ENCODE measurements at places on chromosomes 5 and 9.

DNA sequence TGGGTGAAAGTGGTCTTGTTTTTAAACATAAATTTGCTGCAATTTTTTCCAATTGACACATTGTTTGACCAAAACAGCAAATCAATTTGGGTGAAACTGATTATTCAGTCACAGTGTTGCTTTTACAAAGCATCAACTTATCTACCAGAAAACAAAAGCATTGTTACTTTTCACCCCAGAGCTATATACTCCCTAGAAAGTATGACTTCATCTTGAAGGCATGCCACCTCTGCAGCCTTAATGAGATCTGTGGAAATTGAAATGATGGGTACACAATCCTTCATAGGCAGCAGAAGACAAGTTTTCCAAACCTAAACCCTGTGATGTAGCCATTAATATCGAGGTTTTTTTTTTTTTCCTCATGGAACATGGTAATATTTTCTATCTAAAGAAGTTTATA lies 615.9 kb downstream of the CHSY3 start:
- DNase-seq, result no peak

DNA sequence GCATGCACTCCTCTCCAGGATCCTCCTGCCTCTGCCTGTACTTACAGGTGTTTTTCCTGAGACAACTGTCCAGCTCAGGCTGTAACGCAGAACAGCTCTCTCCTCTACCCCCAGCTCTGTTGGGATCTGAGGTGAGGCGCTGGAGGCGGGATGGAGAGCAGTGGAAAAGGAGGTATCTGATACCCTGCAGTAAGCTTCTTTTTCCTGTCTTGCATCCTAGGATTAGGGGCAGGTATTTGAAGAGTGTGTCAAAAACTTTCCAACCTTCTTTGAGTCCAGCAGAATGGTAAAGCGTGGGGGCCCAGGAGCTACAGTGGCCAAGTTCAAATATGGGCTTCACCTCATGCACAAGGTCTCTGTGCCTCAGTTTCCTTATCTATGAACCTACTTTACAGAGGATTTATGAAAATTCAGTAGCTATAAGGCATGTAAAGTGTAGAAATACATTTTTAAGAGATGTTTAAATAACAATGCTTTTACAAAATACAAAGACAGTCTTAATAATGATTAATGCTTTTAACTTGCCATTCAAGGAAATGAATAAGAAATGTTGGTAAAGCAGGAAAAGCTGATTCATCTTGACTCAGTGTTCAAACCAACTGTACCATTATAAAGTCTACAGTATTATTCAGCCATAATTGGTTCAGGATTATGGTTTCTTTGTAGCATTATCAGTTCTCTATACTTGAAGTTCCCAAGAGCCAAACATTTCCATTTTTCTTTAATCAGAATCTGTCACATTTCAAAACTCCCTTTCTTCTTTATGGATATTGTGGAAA lies 26.1 kb downstream of the MAP1B start:
- DNase-seq, result no peak

- DNase-seq, result no peak
Measured at GRCh38 chr5:59656351-59657254, 236.9 kb downstream of the PDE4D start.

GRCh38 chr5:132840896-132841295 lies 10.4 kb upstream of the SHROOM1 start:
- DNase-seq, result no peak

DNA sequence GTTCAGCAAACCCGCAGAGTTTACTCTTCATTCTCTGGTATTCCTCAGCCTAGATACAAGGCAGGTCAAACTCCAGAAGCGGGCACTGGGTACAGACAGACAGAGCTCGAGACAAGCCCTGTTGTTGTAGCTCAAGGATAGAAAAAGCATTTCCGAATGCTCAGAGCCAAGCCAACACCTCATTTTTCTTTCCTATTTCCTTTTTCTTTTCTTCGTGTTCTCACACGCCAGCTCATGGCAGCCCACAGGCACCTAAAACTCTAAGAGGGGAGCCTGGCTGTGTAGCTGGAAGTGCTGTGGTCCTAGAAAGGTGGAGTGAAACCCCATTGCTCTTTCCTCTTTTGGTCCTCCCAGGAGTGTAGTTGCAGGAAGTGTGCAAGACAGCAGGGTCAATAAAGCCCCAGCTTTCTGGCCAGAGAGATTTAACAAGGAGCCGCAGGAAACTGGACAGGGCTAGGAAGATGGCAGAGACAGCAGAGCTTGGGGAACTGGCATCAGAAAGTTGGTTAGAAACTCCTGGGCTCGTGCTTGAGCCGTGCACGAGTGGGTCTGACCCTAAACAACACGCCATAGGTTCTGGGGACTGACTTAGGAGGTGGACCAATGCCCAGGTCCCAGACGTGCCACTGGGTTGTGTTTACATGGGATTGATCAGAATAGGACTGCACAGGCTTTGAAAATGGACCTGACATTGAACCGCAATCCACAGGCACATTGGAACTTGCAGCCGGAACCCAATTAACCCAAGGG lies 41.6 kb downstream of the ADAMTS2 start:
- no peak for DNase-seq

DNA sequence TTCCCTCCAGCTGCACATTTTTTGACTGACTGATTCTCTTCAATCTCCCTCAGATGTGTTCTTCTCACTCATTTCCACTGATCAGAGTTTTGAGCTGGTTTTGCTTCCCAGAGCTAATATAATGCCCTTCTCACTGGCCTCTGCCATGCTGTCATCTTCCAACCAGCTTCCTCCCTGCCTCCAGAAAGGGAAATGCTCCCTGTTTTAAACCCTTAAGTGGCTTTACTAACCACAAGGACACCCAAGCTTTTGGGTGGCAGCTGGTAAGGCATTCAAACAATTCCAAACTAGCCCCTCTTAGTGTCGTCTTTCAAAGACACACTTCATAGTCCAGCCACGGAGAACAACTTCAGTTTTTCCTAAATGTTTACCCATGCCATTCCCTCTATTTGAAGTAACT lies 172.5 kb downstream of the CRB2 start:
- DNase-seq, result no peak

GRCh38 chr5:174317256-174317894 lies 271.9 kb downstream of the NSG2 start:
- peak; percentile 55 for DNase-seq

- DNase-seq, result no peak
Measured at GRCh38 chr5:175254155-175254554, 189.8 kb downstream of the DRD1 start.

- DNase-seq, result no peak
Measured at GRCh38 chr5:13749766-13750165, 194.7 kb downstream of the DNAH5 start.

DNA sequence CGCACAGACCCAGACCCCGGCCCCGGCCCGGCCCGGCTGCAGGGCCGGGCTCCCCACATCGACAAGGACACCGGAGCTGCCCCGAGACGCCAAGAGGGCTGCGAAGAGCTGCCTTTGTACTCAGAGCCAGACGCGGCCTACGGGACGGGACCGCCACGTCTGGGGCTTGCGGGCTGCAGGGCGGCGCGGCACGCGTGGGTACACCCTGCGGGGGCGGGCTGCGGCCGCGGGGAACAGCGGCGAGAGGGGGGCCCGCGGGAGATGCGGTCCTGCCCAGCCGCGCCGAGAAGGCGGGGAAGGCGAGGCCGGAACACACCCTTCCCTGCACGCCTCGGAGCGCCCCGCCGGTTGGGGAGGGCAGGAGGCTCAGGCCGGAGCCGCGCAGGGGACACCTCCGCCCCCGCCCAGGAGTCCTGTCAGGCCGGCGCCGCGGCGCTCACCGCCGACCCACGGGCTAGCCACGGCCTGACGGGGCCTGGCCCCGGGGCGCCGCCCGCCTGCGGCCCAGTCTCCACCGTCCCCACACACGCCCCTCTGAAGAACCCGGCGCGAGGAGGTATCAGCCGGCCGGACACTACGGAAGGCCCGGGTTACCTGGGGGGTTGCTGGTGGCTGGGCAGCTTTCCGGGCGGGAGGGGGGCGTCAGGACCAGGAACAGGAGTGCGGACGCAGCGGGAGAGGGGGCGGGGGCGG lies 478 bp downstream of the RAB14 start:
- DNase-seq, result peak; percentile 56

- no peak for DNase-seq
Measured at GRCh38 chr5:163772241-163772640, 266.8 kb downstream of the MAT2B start.

GRCh38 chr9:83639266-83639665 lies 16.3 kb downstream of the IDNK start:
- DNase-seq, result no peak

- peak; percentile 49 for DNase-seq
Measured at GRCh38 chr9:129436751-129437625, 183.9 kb downstream of the C9orf50 start.

- no peak for DNase-seq
Measured at GRCh38 chr5:138649775-138650174, 74.6 kb upstream of the HSPA9 start.

- DNase-seq, result no peak
Measured at GRCh38 chr9:21660976-21661375, 141.5 kb upstream of the MTAP start.

GRCh38 chr5:37841203-37841602 lies 1.4 kb upstream of the GDNF start:
- DNase-seq, result no peak

- no peak for DNase-seq
Measured at GRCh38 chr5:33662722-33663427, 222.1 kb downstream of the TARS1 start.

GRCh38 chr9:75169623-75170022 lies 81.3 kb downstream of the OSTF1 start:
- DNase-seq, result no peak

- DNase-seq, result no peak
Measured at GRCh38 chr5:127256886-127257597, 33.6 kb upstream of the MEGF10 start.

DNA sequence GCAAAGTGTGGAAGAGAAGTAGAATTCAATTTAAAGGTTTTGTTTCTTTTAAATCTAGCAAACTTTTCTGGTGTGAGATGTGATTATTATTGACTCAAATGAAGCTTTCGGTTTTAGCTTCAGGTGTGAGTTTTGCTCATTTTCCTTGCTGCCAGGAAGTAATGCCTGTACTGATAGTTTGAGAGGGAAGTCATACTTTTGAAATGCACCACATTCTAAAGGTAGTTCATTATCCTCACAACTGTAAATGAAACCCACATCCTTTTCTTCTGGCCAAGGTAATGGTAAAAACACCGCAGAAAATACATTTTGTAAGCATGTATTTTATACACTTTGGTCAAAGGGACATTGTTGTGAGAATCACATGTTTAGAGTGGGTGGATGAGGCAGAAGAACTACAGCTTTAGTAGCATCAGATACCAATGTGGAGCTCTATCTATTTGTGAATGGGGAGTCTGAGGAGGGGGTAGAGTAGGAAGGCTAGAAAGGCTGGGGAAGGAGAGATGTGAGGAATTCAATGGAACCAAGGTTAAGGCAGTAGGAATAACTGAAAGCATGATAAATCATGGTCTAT lies 167.0 kb upstream of the CDKN2B start:
- DNase-seq, result no peak

GRCh38 chr5:33631786-33632185 lies 191.0 kb downstream of the TARS1 start:
- DNase-seq, result no peak

- DNase-seq, result no peak
Measured at GRCh38 chr5:180289433-180289832, 2.5 kb downstream of the MAPK9 start.

GRCh38 chr9:32701321-32702022 lies 66.0 kb upstream of the TAF1L start:
- DNase-seq, result no peak

GRCh38 chr9:96818533-96818932 lies 35.8 kb downstream of the ZNF782 start:
- DNase-seq, result no peak

DNA sequence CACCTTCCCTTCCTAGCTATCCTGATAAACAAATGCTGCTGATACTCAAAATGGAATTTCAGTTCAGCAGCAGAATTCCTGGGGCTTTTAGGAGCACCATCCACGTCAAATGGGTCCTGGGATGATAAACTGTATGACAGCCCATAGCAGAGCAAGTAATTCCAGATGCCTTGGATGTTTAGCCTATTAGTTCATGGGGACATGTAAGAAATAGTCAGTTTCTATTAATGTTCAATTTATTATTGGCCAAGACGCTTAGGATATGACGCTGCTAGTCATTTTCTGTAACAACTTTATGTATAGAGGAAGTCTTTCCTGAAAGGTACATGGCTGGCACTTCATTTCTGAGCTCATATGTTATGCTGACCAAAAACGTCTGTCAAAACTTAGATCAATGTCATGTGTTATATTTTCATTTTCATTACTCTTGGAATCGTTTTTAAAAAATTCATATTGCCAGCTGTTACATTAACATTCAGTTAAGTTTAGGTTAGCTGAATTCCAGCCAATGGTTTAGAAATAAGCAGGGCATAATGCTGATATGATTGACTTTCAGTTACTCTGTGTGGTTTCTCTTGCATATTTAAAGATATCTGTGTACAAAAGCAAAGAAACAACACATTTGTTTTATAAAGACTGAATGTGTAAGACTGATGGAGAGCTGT lies 243.8 kb downstream of the CSNK1G3 start:
- no peak for DNase-seq

- DNase-seq, result peak; percentile 34
Measured at GRCh38 chr9:4548811-4549725, 58.8 kb downstream of the SLC1A1 start.

GRCh38 chr9:23842565-23843129 lies 16.6 kb upstream of the ELAVL2 start:
- DNase-seq, result no peak

DNA sequence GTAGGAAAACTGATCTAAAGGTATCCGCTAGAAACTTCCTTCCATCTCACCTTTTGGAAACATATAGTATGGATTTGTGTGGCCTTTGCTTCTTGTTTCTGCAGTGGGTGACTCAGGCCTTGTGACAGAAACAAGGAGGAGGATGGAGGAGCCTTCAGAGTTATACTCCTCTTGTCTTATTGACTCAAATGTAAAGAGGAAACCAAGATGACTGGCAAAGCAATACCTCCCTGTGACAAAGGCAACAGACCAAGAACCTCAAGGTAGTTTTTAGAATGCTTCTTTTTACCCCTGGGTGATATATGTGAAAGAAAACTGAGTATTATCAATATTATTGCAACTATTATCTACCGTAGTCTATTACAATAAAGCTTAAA lies 123.3 kb upstream of the SLIT3 start:
- no peak for DNase-seq

- DNase-seq, result no peak
Measured at GRCh38 chr9:9920425-9921060, 692.3 kb downstream of the PTPRD start.

DNA sequence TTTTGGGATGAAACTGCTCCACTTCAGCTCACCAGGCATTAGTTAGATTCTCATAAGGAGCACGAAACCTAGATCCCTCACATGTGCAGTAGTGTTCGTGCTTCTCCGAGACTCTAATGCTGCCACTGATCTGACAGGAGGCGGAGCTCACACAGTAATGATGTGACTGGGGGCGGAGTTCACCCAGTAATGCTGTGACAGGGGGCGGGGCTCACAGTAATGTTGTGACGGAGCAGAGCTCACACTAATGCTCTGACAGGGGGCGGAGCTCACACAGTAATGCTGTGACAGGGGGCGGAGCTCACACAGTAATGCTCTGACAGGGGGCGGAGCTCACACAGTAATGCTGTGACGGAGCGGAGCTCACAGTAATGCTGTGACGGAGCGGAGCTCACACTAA lies 27.1 kb upstream of the LRRC14B start:
- DNase-seq, result no peak

GRCh38 chr9:128242828-128243214 lies 33.0 kb downstream of the GOLGA2 start:
- no peak for DNase-seq
